Gastroesophageal sphincter (tissue), 4 donors: ENCODE measurements at places on chromosomes 4 and X. TPM values are rescaled to one million over a fixed set of nuclear protein-coding genes. Genes with fewer than 3 reads are reported as not detected.

DCAF12L2 gene
- total RNA-seq = 1.8 TPM

DNA sequence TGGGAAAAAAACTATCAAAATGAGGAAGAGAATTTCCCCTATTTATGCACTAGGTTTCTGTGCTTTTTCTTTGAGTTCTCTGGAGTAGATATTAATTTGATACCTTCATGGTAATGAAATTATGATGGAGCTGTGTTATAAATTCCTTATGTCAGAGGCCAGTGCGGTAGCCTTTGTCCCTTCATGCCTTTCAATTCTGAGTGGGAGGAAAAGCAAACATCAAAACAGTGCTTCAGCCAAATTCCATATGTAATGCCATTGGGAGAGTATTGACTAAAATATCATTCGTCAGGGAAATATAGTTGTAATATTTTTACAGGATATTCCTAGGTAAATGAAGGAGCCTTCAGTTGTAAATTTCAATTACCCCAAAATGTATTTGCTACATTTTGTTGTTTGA, 17.5 kb upstream of the RGN start:
- ATAC-seq = no peak

- ATAC-seq = peak; percentile 13
These were observed 1.2 kb upstream of the CDK16 start for GRCh38 chrX:47217121-47217851.

- ATAC-seq = no peak
These were observed 14.0 kb upstream of the ADH5 start for GRCh38 chr4:99102634-99103033.

- ATAC-seq = no peak
These were observed 20.4 kb upstream of the TBC1D14 start for GRCh38 chr4:6889101-6889735.

GRCh38 chrX:113933931-113934330, 650.0 kb upstream of the HTR2C start:
- ATAC-seq = no peak

GRCh38 chrX:43641691-43642090, 14.4 kb upstream of the MAOA start:
- ATAC-seq = no peak

DNA sequence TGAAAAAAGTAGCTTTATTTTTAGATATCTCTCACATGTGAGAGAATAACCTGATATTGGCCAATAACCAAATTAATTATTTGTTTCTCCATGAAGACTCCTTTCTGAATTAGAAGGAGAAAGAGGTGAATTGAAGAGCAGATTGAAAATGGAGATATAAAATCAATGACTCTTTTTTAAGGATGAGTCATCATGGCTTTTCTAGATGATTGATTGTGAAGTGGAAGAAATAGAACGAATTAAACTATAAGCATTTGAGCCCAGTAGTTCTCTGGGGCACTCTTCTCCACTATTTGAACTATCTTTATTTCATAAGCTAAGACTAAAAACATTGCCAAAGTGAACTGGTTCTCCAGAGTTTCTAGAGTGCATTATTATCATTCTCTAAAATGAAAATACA, 137.2 kb upstream of the EDNRA start:
- ATAC-seq = no peak

GRCh38 chr4:137659431-137659830, 127.1 kb upstream of the PCDH18 start:
- no peak for ATAC-seq
